ENCODE measurements at places on chromosomes 4 and X. TPM values are rescaled to one million over a fixed set of nuclear protein-coding genes. Genes with fewer than 3 reads are reported as not detected.

DNA sequence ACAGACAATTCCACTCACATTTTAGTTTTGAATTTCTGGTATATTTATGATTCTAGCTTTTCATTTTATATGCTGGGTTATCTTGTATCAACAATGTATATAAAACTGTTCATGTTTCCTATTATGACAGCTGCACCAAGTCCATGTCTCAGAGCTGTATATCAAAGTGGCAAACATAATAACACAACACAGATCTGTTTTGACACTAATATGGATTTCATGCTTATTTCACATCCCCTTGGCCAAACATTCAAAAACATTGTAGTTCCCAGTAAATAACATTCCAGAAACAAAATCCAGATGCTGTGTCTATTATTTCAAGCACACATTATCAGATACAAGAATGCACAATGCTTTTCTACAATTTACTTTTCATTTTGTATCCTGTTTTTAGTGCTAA, 380.6 kb upstream of the MAGEB2 start:
- DNase-seq = no peak

DNA sequence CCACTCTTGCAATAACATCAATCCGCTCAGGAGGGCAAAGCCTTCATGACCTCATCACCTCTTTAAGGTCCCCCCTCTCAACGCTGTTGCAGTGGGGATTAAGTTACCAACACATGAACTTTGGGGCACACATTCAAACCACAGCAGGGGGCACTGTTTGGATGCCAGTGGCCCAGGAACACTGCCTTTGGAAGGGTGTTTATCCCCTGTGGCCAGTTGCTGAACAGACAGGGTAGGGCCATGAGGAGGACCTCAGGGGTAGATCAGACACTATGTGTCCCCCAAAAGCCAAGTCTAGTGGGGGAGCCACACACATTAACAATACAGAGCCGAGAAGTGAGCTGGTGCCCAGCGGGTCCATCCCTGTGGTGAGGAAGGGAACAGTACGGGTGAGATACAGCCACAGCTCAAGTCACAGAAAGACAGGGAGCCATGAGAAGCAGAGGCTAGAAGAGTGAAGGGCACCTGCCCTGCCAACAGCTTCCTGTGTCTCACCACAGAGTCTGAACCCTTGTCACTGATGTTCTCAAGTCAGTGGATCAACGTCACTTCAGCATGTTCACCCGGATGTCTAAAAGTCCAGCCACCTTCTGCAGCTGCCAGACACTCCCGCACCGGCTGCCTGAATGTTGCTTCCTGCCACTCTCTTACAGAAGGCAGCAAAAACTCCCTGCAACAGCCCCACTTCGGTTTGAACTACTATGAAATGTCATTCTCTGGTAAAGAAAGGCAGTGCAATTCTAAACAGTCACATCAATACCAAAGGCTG, 19.9 kb upstream of the MXD4 start:
- no peak for DNase-seq

DNA sequence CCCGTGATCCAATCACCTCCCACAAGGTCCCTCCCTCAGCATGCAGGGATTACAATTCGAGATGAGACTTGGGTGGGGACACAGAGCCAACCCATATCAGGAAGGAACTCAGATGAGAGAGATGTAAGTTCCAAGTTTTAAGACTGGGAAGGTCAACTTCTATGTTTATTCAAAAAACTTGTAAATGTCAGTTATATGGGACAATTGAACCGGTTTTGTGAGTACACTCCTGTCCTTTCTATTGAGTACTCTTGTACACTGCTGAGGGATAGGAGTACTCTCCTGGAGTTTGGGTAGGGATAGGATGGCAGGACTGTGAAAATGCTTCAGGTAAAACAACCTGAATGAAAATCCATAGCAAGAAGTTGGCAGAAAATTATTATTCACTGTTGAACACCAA, 239.1 kb downstream of the ZNF674 start:
- DNase-seq = no peak

DNA sequence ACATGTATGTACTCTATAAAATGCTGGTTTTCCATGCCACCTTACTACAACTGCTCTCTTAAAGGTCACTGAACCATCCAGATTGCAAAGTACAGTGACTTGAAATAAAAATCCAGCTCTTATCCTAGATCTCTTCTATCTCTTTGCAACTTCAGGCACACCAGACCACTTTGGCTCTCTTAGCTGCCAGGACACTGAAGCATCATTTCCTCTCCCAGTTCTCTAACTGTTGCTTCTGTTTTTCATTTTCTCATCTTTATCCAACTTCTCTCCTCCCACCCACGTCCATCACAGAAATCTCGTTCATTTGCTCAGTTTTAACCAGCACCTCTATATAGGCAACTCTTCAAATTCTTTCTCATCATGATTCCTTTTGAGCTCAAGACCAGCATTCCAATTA, 74.3 kb downstream of the METTL14 start:
- DNase-seq = no peak

DNA sequence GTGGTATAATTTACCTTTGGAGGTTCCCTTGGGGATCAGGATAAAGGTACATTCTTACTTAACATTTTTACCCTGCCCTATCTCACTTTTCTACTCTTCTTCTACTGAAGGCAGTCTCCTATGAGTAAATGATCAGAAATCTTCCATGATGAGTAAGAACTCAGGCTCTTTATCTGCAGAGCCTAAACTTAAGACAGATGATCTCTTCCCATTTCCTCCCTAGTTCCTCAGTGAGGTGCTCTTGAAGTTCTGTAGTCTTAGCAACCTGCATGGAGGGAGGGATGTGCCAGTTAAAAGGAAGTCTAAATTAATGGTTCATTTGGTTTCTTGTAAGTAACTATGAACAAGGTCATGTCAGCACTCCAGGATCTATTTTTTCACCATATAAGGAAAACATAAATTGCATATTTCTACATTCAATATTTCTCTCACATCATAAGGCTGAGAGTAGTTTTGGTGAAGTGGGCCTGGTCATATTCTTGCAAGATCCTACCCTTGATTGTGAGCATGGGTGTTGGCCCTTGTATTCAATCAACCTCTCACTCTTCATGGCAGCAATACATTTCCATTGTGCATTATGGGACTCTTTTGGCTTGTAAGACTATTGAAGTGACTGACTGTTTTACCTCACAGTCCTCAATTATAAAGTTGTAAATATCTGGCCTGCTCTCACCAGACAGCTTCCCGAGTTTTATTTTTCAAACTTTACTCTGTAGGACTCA, 295.5 kb downstream of the SLC7A11 start:
- DNase-seq = no peak

DNA sequence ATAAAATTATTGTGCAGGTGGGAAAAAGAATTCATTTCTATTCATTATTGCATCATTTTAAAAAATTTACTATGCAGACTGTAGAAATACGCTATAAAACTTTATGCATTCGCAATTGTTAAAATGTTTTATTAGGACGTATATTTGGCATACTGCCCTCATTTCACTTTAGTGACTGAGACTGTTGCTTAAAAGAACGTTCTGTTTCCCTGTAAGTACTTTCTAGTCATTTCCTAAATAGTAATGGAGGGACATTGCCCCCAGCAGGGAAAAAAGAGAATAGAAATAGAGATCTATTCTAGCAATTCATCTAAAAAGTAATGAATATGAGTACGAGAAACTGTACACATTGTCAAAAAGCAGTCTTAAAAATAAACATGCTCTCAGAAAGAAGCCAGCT, 1295.8 kb upstream of the TENM3 start:
- no peak for DNase-seq

- no peak for DNase-seq
Measured at GRCh38 chr4:62285026-62285425, 1084.9 kb downstream of the ADGRL3 start.

DNA sequence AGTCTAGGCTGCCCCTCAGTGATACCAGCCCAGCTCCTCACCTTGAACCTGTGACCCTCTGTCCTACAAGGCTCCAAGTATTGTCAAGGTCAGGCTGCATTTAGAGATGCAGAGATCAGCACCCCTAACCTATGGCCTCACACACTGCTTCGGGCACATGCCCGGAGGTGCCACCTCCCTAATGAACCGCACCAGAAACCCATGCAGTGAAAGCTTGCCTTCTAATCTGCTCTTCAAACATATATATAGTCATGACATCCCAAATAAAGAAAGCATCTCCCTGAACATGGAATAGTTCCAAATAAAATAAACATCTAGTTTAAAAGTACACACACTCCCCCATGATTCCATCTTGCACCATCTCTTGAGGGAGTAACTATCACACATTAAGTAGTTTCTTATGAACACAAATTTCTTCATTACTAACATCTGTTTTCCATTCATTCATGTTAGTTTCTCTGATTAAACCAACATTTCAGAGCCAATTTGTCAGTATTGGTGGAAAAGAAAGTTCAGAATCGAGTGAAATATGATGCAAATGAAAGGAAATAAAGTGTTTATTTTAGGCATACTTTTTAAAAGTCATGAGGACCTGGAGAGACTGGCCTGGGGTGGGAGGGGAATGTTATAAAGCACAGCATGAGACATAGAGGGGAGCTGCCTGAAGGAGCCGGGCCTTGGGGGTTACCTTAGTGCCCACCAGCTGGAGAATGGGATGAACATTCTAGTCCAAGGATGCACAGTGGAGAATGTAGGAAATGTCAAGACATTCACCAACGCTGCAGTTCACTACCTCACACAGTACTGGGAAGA, 19.2 kb downstream of the CC2D2A start:
- DNase-seq = no peak

- DNase-seq = no peak
Measured at GRCh38 chr4:18342847-18343246, 321.3 kb upstream of the LCORL start.

GRCh38 chr4:127143460-127144195, 489.1 kb upstream of the INTU start:
- DNase-seq = no peak

DNA sequence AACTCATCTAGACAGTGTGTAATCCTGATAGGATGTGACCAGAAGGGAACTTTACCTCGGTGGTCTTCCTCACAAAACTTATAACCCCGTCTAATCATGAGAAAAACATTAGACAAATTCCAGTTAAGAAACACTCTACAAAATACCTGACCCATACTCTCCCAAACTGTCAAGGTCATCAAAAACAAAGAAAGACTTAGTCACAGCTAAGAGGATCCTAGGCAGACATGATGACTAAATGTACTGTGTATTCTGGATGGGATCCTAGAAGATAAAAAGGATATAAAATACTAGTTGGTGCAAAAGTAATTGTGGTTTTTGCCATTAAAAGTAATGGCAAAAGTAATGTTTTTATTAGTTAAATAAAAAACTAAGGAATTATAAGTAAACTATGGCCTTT, 81.6 kb downstream of the DTHD1 start:
- DNase-seq = no peak

DNA sequence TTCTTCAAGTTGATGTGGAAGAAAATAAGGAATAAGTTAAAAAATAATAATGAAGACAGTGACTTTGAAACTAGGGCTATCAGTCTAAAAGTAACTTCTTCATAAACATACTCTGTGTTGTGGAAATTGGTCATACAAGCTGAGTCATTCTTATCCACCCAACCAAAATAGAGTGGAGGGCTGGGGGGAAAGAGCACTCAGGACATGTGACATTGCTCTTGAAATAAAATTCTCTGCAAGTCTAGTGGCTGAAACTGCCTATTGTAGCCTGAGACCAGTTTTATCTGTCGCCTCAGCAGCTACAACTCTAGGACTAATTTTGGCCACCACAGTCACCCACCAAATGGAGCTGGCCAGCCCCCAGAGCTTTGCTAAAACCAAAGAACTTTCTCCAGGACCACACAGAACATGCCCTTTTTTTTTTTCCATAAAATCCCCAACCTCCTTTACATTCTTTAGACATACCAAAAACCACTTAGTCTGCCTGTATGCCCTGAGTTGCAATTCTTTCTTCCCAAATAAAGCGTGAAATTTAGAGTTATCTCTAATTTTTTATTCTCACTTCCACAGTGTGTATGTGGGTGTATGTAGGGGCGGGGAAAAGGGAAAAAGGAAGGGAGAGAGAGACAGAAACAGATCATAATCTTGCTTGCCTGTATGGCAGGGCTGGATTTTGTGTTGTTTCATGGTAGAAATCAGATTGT, 23.0 kb upstream of the SLC25A4 start:
- no peak for DNase-seq

- no peak for DNase-seq
Measured at GRCh38 chr4:159652871-159653270, 550.0 kb downstream of the RAPGEF2 start.

DNA sequence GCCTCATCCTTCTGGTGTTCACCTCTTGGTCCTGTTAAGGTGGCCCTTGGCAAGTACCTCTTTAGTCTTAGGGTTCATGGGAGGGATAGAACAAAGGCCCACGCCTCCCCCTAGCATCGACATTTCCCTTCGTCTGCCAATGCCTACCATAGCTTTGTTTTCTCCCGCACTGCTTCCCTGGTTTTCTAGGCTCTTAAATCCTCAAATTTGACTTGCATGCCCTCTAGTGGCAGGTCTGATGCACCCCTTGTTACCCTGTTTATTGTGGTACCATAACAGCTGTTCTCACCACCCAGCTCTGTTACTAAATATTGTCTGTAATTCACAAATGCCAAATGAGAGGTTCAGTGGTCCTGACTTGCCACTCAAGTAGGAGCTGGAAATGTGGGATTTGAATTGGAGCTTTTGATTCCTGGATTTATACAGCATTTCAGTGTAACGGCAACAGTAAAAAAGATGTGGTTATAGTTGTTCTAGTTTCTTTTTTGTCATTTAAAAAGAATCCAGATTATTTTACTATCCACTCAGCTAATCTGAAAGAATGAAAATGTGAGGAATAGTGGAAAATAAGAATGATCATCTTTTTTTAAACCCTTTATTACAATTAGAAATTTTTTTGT, 100.1 kb downstream of the REPS2 start:
- DNase-seq = no peak

DNA sequence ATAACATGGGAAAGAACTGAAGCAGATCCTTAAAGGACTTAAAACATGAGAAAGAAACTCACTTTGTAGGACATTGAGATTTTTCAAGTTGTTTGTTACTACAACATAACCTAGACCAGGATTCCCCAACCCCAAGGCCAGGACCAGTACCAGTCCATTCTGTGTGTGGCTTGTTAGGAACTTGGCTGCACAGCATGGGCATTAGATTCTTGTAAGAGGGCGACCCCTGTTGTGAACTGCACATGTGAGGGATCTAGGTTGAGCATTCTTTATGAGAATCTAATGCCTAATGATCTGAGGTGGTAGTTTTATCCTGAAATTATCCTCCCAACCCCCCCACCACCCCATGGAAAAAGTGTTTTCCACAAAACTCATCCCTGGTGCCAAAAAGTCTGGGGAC, 566.1 kb downstream of the KCTD8 start:
- DNase-seq = no peak

UGT2B10 gene
- total RNA-seq = not detected

SOX3 gene
- total RNA-seq = not detected

TRIM75 gene
- total RNA-seq = not detected

HS3ST1 gene
- total RNA-seq = 4.2 TPM

PLP1 gene
- 18.8 TPM for total RNA-seq

NDP gene
- not detected for total RNA-seq

ITIH6 gene
- total RNA-seq = not detected

MAOA gene
- 250 TPM for total RNA-seq

KIF4A gene
- total RNA-seq = 1.2 TPM

CETN2 gene
- total RNA-seq = 18.9 TPM

REPS2 gene
- 4.8 TPM for total RNA-seq

All from omental fat pad (tissue), 4 donors.